ENCODE measurements at places on chromosomes 5 and 9. TPM values are rescaled to one million over a fixed set of nuclear protein-coding genes. Genes with fewer than 3 reads are reported as not detected.

GRCh38 chr5:76402886-76403765 is at the start of gene IQGAP2:
Gene IQGAP2, plus strand, starts transcription at chr5:76403285. Its CDS starts 261 bp downstream, at chr5:76403546.
- peak; percentile 74 for DNase-seq

GRCh38 chr9:20290257-20290656 is 332.0 kb downstream of the MLLT3 start:
- no peak for DNase-seq

Gene TAF1L
- total RNA-seq: not detected

Gene PCDHA9
- total RNA-seq: 0.46 TPM
